Upper lobe of right lung (tissue), 1 donor: ENCODE measurements at places on chromosomes 7 and 10. TPM values are rescaled to one million over a fixed set of nuclear protein-coding genes. Genes with fewer than 3 reads are reported as not detected.

GRCh38 chr7:33836797-33837355 lies 68.5 kb upstream of the BMPER start:
- H3K4me3 ChIP-seq, result no peak overlapping the region
- no peaks in the 10 kb centered on the region for H3K36me3 ChIP-seq
- H3K27me3 ChIP-seq, result no peaks in the 10 kb centered on the region
- DNase-seq, result no peak

DNA sequence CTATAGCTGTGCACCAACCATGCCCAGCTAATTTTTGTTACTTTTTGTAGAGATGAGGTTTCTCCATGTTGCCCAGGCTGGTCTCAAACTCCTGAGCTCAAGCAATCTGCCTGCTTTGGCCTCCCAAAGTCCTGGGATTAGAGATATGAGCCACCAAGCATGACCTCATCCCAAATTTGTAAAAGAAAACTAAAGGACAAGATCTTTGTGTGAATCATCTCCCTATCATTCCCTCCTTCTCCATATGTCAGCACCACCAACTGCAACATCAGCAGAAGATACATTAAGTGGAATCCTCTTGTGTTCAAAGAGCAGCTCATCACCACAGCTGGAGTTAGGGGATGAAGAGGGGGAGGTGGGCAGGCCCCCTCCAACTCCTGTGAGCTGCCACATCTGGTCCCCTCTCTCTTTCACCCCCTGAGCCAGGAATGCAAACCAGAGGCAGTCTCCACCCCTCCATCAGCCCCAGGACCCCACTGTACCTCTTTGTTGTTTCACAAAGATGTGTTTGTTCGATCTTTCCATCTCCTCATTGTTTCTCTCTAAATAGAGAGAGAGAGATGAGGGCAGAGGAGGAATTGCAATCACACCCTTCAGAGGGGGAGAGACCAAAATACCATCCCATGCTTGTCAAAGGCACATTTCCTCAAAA lies 47.3 kb upstream of the PIP4K2A start:
- no peak overlapping the region for H3K27ac ChIP-seq
- H3K36me3 ChIP-seq, result no peaks in the 10 kb centered on the region
- H3K4me1 ChIP-seq, result peaks cover 17% of the 10 kb centered on the region
- H3K27me3 ChIP-seq, result no peaks in the 10 kb centered on the region
- DNase-seq, result no peak

The LBX1 gene
- not detected for total RNA-seq

DNA sequence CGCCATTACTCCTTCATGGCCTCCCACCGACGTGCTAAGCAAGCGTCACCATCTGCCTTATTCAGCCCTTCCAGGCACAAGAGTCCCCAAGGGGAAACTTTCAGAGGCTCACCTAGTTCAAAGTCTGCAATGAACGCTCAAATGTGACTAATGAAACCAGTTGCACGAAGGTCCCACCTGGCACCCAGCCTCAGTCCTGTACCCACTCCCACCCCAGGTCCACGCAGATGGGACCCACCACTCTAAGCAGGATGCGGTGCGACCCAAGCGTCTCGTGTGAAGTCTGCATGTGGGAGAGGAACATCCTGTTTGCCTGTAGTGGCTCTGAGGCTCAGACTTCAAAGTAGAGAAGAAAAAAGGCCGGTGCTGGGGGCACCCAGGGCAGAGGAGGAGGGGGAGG lies 40.3 kb downstream of the RGS10 start:
- no peaks in the 10 kb centered on the region for H3K36me3 ChIP-seq
- no peak overlapping the region for H3K4me3 ChIP-seq
- no peaks in the 10 kb centered on the region for H3K4me1 ChIP-seq

The MICU1 gene
- total RNA-seq, result 52.2 TPM

DNA sequence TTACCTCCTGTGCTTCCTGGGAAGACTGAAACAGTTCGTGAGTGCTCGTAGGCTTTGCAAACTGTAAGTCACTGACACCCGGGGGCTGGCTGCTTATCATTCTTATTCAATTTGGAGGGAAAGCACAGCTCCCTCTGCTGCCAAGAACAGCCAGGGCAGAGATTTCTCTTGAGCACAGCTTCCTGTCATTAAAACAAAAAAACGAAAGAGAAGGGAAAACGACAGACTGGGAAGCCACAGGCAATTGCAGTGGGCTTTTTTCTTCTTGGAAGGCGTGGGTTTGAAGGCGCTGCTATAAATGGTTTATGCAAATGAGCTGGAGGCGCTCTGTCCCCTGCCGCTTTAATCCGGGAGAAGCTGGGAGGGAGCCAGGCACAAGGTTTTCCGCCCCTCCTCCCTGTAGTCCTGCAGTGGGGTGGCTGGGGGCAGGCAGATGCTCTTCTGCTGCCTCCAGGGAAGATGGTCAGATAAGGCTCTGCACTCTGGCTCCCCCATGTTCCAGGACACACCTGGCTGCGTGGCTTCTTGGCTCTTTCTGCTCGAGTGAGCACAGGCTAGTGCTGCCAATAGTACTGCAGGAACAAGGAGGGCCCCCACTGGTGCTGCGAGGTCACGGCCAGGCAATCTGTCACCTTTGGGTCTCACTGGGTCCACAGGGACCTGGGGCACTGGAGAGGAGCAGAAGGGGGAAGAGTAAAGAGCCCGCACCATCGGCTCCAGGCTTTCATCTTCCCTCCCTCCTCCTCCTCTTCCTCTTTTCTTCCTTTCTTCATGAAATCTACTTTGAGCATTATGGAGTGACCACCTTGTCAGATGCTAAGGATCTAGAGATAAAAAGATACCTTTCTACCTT lies 49.5 kb downstream of the NEURL1 start:
- H3K36me3 ChIP-seq, result no peaks in the 10 kb centered on the region
- no peak overlapping the region for H3K27ac ChIP-seq
- peak overlapping the region; percentile 39 for H3K4me3 ChIP-seq
- peak; percentile 59 for DNase-seq
- H3K27me3 ChIP-seq, result no peaks in the 10 kb centered on the region

DNA sequence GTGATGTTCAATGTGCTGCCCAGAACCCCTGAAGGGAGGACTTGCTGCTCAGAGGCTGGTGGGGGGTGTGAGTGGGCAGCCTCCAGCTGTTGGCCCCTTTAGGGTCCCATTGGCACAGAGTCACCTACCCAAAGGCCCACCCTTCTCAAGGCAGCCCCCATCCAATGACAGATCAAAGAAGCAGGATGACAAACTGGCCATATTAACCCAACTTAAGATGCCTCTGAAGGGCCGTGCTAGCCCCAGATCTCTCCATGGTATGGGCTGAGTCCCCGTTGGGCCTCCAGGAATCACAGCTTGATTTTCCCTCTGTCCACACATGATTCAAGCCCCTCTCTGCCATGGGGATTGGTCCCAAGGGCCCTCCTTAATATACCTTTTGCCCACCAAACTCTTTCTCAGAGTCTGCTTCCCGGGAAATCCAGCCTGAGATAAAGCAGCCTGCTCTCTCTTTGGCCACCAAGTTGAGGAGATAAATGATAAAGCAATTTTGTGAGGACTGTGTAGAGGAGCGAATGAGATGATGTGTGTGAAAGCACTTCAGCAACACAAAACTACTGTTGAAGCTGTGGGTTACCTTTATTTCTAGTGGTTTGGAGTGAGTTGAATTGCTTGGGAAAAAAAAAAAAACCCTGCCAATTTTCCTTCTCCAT lies 38.2 kb upstream of the C10orf71 start:
- H3K36me3 ChIP-seq, result no peaks in the 10 kb centered on the region
- no peaks in the 10 kb centered on the region for H3K4me1 ChIP-seq
- no peak overlapping the region for H3K4me3 ChIP-seq

DNA sequence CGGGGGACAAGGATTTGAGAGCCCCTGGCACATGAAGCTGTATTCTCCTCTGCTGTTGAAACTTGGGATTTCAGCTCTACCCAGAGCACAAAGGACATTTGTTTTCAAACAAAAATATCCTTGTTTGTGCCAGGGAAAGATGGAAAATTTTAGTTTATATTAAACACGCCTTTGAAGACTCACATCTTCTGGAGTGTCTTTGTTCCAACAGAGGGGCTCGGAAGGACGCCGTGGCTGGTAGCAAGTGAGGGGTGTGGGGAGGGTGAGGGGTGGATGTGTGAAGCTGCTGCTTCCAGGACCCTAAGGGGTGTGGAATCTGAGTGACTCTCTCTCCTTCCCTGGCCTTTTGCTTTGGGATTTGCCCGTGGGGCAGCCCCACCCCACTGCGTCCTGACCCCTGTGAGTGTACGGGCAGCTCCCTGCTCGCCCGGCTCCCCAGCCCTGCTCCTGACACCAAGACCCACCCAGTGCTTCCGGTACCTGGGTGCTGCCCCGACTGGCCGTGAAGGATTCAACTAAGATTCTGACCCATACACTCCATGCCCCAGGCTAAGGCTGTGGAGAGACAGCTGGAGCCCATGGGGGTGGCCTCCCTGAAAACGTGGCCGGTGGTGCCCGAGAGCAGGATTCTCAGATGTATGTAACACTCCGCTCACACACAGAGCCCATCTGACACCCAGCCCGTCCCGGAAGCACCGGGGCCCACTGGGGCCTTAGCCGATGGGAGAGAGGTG lies 59.6 kb downstream of the ZRANB1 start:
- DNase-seq, result peak; percentile 49
- H3K36me3 ChIP-seq, result peaks cover 48% of the 10 kb centered on the region
- H3K27ac ChIP-seq, result peak overlapping the region; percentile 58
- peaks cover 24% of the 10 kb centered on the region for H3K4me1 ChIP-seq

GRCh38 chr7:111224354-111225231 lies 133.7 kb downstream of the LRRN3 start:
- no peak for DNase-seq
- no peaks in the 10 kb centered on the region for H3K4me1 ChIP-seq
- no peaks in the 10 kb centered on the region for H3K27me3 ChIP-seq

- H3K27ac ChIP-seq, result no peak overlapping the region
- no peak for DNase-seq
- no peak overlapping the region for H3K4me3 ChIP-seq
- peaks cover 15% of the 10 kb centered on the region for H3K4me1 ChIP-seq
- H3K36me3 ChIP-seq, result peaks cover 15% of the 10 kb centered on the region
These were observed 5.4 kb downstream of the ATP6V1F start for GRCh38 chr7:128867842-128868623.

The CPVL gene
- 31.9 TPM for total RNA-seq

The TMEM184A gene
- total RNA-seq, result 4.4 TPM

The H2BK1 gene
- total RNA-seq, result not detected

The CCDC172 gene
- not detected for total RNA-seq

The HYAL4 gene
- not detected for total RNA-seq

DNA sequence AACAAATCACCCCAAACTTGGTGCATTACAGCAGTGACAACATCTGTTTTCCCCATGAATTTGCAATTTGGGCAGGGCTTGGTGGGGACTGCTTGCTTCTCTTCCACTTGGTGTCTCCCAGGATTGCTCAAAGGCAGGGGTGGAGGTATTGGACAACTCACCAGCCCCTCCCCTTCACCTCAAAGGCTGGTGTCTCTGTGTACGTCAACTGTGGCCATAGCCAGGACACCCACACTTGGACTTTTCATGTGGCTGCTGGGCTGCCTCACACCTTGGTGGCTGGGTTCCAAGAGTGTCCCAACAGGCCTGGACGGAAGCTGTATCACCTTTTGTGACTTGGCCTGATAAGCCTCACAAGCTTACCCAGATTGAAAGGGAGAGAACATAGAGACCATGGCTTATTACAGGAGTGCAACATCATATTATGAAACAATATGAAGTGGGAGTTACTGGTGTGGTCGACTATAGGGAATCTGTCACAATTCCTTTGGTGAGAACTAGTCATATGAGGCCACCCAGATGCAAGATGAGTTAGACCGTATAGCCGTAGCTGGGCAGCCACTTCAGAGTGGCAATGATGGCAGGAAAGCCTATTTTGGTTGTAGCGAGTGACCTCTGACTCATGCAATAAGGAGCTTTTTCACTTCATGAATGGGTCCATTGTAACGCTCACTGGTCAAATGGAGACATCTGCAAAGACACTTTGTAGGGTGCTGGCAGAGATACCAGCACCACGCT lies 187.6 kb upstream of the ITGB1 start:
- H3K4me3 ChIP-seq, result no peak overlapping the region
- H3K36me3 ChIP-seq, result no peaks in the 10 kb centered on the region
- H3K4me1 ChIP-seq, result no peaks in the 10 kb centered on the region
- no peaks in the 10 kb centered on the region for H3K27me3 ChIP-seq
- no peak overlapping the region for H3K27ac ChIP-seq
- DNase-seq, result no peak
